ENCODE measurements at places on chromosomes 7 and 10. TPM values are rescaled to one million over a fixed set of nuclear protein-coding genes. Genes with fewer than 3 reads are reported as not detected.

Gene FANK1
- 2.9 TPM for total RNA-seq

Gene TUBAL3
- not detected for total RNA-seq

Gene PNLIPRP1
- not detected for total RNA-seq

Gene HOXA3
- 86.7 TPM for total RNA-seq

Gene MALRD1
- total RNA-seq = 0.13 TPM

Gene CALML3
- total RNA-seq = not detected

Gene SH2B2
- total RNA-seq = 3.6 TPM

Gene TFPI2
- 15.0 TPM for total RNA-seq

Gene SLIT1
- total RNA-seq = 0.16 TPM

Gene ACBD7
- 1.8 TPM for total RNA-seq

Gene TECPR1
- 15.3 TPM for total RNA-seq

Gene TUBB8
- 0.33 TPM for total RNA-seq

Gene ANXA8
- 2.8 TPM for total RNA-seq
